Foreskin keratinocyte (primary cell): ENCODE measurements at places on chromosomes 2 and 18.
A peak's percentile ranks its signal among the peaks of the same experiment; 100 is the strongest.

GRCh38 chr18:62328586-62329525, 3.7 kb downstream of the TNFRSF11A start:
- DNase-seq, result no peak

DNA sequence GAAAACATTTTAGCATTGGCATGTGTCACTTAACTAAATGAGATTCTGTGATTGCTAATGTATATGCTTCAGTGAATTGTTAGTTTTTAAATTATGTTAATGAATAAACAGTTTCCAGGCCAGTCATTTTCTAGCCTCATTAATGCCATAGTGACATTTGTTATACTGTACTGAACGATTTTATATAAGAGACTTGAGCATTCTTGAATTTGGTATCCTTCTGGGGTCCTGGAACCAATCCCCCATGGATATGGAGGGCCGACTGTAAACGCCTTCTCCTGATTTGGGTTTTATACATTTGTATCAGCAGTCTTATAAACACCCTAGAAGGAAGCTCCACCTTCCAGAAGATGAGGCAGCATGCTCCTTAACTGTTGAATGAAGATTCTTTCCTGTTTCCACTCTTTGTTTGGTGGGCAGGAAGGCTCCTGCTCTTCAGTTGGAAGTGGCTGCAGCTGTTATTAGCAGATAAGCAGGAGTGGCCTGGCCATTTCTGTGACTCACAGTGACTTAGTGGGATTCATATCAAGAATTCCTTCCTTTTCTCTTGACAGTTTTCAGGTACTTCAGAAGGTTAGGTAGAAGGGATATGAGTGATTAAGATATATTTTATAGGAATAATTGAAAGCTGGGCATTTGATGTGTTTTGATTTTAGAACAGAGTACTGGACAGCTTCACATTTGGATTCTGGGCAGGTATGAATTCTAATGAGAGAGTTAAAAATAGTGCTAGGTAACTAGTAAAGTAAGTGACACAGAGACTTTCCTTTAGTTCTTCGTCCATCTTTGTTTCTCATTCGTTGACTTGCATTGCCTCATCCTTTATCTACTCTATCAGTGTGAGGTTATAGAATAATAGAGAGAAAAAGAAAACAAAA, 124.9 kb downstream of the PLCL1 start:
- DNase-seq, result no peak

DNA sequence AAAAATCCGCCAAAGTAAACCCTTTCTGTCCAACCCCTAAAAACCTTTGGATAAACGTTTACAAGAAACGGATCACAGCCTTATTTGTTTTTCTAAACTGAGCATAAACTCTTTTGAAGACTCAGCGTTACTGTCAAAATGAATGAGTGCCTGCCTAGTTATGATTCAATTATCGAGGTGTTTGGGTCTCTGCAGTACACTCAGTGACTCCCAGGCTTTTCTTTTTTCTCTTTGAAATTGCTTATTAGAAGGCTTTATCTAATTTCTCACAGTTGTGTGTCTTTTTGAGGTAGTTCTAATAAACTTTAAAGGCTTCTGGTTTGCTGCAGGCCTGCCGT, 663 bp downstream of the RHBDD1 start:
- no peak for DNase-seq

- DNase-seq, result no peak
These were observed 407.1 kb downstream of the SPAG16 start for GRCh38 chr2:213691351-213691750.

GRCh38 chr2:73176205-73176880, 26.0 kb upstream of the NOTO start:
- no peak for DNase-seq

DNA sequence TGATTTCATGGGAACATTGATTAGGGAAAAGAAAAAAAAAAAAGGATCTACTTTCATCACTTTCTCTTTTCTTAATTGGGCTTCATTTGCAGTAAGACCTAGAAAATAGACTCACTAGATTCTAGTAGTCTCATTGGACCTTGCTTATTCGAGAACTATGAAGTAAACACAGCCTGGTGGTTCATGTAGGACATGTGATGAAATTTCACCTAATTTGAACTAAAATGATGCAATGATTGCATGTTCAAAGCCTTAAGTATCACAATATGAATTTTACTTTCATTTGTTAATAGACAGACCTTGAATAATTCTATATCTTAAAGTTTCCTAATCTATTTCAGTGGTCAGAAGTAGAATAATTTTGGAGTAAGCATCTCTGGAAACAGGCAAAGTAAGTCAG, 688.9 kb upstream of the NRXN1 start:
- DNase-seq, result no peak

DNA sequence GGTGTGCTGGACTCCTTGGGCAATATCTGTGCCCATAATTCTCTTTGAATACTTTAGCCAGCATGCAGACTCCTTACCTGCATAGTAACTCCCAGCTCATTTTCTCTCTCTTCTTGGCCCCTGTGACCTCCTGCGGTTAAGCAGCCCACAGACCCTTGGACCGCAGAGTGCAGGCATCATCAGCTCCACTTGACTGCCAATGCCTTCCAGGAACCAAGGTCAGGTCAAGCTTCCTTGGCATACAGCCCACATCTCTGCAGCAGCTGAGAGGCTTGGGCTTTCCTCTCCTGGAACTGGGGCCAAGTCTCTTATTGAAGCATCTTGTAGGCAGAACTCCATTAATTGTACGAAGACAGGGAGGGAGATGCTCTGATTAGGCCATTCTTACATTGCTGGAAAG, 130.1 kb upstream of the PIEZO2 start:
- DNase-seq, result no peak

- peak; percentile 26 for DNase-seq
These were observed 145.0 kb downstream of the TTC27 start for GRCh38 chr2:32772638-32773447.

- no peak for DNase-seq
These were observed 171.5 kb downstream of the CELF4 start for GRCh38 chr18:37393945-37394609.

GRCh38 chr2:26364669-26365068, 18.1 kb upstream of the ADGRF3 start:
- DNase-seq, result no peak

DNA sequence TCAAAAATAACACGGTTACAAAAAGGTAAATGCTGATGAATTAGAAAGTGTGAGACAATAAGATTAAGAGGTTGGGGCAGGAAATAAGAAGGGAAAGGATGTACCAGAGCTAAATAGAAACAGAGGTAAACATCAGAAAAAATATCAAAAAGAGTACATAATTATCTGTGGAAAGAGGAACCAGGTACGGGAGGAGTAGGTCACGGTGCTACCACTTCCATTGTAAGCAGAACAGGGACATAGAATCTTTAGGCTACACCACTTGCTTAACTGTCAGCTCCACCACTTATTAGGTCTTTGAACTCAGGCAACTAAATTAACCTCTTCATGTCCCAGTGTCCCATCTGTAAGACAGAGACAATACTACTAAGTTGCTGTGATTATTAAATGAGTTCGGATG, 350.3 kb downstream of the LRATD1 start:
- no peak for DNase-seq
